ENCODE measurements at places on chromosomes 3 and 15.

- no peak for DNase-seq
Measured at GRCh38 chr3:9111866-9112265, 137.6 kb downstream of the SRGAP3 start.

GRCh38 chr3:109338322-109338721, 976 bp upstream of the DPPA4 start:
- DNase-seq: no peak

GRCh38 chr3:108298056-108298455, 1.7 kb downstream of the HHLA2 start:
- DNase-seq: no peak

DNA sequence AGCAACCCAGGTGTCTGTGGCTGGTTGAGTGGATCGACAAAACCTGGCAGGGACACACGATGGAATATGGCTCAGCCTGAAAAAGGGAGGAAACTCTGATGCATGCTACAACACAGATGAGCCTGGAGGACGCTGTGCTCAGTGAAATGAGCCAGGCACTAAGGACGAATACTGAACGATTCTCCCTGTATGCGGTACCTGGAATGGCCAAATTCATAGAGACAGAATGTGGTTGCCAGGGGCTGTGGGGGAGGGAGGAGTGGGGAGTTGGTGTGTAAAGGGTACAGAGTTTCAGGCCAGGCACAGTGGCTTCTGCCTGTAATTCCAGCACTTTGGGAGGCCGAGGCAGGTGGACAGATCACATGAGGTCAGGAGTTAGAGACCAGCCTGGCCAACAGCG, 35.1 kb downstream of the PCSK6 start:
- no peak for DNase-seq

DNA sequence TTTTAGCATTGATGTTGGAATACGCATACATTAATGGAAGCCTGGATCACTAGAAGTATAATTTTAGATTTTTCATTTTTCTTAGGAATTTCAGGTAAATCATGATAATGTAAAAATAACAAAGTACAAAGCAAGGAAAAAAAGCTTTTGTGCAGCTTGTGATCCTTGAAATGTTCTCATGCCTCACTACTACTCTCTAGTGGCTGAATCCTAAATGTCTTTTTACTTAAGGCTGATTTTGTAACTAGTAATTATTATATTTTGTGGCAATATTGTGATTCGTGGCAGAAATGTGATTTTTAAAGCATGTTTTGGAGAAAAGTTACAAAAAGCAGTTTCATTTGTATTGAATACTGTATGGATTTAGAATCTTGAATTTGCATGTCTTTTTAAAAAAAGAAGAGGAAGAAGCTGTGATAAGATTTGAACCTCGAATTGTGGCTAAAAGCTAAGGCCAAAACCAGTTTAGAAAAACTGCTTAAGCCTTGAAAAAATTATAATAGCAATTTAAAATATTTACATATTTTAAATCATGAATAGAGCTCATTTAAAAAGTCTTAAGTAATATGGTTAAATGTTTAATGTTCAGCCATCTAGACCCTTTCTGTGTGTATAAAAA, 39.0 kb downstream of the U2SURP start:
- DNase-seq: no peak
